ENCODE measurements at places on chromosomes 12 and 14. TPM values are rescaled to one million over a fixed set of nuclear protein-coding genes. Genes with fewer than 3 reads are reported as not detected.

GRCh38 chr12:121989276-121990113 lies 32.2 kb upstream of the BCL7A start:
- DNase-seq, result no peak

DNA sequence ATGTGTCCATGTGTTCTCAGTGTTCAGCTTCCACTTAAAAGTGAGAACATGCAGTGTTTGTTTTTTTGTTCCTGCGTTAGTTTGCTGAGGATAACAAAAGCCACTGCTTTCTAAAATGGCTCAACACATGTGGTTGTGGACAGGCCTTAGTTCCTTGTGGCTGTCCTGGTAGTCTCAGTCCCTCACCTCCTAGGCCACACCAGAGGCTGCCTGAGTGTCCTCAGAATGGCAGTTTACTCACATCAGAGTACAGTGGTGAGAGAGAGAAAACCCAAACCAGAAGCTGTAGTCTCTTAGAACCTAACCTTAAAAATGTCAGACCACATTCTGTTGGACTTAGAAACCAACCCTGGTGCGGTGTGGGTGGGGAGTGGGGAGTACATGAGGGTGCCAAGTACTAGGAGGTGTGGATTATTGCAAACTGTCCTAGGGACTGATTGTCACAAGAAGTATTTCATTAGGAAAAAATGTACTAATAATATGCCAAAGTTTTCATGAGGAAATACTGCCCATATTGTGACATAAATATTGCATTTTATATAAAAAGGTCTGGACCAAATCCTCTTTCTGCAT lies 30.4 kb downstream of the NPAS3 start:
- DNase-seq, result no peak

- DNase-seq, result no peak
Measured at GRCh38 chr14:85466678-85467077, 63.3 kb upstream of the FLRT2 start.

GRCh38 chr14:89491711-89492381 lies 74.8 kb upstream of the FOXN3 start:
- no peak for DNase-seq

GRCh38 chr12:71551529-71551928 lies 111.9 kb downstream of the LGR5 start:
- no peak for DNase-seq

DNA sequence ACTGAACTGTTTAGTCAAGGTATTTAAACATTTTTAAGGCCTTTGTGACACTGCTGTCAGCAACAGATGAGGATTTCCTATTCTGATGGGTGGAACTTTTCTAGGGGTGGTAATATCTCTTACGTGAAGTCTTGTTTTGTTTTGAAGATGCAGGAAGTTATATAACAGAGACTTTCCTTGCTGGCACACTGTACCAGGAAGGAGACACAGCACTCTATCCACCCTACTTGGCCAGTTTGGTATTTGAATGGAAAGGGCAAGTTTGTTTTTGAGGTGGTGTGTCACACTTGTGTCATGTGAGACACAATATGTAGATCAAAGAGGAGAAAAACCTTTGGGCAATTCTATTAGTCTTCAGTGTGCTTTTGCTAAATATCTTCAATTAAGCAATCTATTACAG lies 51.6 kb upstream of the SRP54 start:
- no peak for DNase-seq

DNA sequence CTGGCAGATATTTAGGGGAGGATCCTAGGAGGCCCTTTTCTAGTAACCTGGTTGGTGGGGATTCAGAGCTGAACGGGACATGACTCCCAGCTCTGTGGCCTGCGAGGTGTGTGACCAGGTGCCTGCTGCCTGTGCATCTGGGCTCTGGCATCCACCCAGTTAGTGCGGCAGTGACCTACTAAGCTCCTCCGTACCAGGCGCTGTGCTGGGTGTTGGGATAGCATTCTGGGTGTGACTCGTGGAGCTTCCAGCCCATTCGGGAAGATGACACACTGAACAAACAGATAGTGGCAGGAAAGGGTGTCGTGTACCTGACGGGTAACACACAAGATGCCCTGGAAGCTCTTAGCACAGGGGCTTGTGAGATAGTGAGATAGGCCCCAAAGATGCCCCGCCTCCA lies 80.9 kb downstream of the ACACB start:
- no peak for DNase-seq

GRCh38 chr12:58639318-58639934 lies 280.9 kb downstream of the LRIG3 start:
- DNase-seq, result no peak

TCL1B gene
- not detected for total RNA-seq

RFX4 gene
- not detected for total RNA-seq

AKAP3 gene
- total RNA-seq, result 3.0 TPM

RASAL1 gene
- not detected for total RNA-seq

ATF7IP gene
- 52.7 TPM for total RNA-seq

SELPLG gene
- 4.2 TPM for total RNA-seq

Measured in Right ventricle myocardium superior (tissue), 1 donor.